Activated CD8-positive, alpha-beta memory T cell treated with anti-CD3 and anti-CD28 coated beads, Interleukin-2, amount 50 U/mL, for 48 hours (primary cell): ENCODE measurements at places on chromosomes 16 and 17.

GRCh38 chr16:54878301-54878700, 52.4 kb upstream of the IRX5 start:
- no peak for DNase-seq

DNA sequence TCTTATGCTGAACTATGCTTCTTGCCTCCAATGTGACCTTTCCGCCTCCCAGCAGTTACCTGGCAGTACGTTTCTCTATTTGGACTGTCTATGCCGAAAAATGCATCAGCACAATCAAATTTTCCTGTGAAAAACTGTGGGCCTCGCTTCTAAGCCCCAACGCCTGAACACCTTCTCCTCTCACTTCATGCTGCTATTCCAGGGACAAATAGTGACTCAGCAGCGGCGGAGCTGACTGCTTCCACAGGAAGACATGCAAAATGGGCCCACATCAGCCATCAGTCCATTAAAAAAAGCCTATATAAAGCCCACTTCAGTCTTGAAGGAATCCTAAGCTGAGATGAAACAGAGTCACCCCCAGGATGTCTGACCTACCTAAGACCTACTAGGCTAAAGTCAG, 10.5 kb upstream of the PIP4K2B start:
- no peak for DNase-seq

- no peak for DNase-seq
These were observed 93.3 kb downstream of the FOXL1 start for GRCh38 chr16:86671486-86672178.

DNA sequence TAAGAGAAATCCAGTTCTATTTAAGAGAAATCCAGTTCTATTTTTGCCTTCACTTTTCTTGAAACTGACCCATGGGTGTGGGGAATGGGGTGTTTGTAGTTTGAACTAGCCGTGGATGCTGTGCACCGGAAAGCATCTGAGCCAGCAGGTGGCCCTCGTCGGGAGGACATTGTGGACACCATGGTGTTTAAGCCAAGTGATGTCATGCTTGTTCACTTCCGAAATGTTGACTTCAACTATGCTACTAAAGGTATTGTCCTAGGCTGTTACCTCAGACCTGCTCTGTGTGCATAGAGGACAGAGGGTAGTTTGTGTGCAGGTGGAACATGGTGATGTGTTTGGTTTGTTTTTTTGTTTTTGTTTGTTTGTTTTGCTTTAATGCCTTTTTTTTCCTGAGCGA, 3.3 kb downstream of the ATXN2L start:
- no peak for DNase-seq

- no peak for DNase-seq
These were observed 23.1 kb downstream of the NTAN1 start for GRCh38 chr16:15032547-15033308.

DNA sequence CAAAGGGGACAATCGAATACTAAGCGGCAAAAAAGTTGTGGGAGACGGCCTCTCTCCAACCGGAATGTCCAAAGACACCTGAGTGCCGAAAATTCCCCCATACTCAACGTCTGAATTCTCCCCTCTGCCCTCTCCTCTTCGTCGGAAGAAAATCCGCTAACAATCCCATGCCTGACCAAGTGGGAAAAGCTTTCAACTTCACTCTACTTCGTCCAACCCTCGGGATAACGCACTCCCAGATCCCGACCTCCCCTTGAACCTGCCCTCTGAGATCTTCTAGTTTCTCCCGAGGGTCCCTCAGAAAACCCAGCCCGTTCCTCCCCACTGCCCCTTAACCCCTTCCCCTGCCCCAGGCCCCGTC, 961 bp downstream of the AMFR start:
- no peak for DNase-seq

GRCh38 chr17:63546308-63547082, 3.8 kb upstream of the DCAF7 start:
- peak; percentile 38 for DNase-seq

DNA sequence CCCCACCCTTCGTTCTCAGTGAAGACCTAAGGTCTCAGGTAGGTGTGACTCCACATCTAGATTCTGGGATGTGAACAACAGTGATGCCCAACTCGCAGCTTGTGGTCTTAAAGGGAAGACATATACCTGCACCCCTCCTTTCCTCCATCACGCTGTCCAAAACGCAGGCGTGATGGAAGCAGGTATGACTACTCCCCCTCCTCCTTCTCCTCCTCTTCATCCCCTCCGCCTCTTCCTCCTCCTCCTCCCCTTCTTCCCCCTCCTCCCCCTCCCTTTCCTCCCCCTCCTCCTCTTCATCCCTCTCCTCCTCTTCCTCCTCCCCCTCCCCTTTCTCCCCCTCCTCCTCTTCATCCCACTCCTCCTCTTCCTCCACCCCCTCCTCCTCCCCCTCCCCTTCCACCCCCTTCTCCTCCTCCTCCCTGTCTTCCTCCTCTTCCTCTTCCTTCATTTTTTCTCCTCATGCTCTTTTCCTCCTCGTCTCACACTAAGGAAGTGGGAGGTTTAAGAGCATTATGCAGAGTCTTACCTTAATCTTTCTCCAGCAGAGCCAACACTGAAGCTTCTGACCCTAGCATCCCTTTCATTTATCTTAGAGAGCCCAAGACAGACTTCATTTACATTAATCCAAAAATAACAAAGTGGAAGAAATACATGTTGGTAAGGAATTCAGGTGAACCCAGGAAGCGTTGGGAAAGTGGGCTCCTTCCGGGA, 352.5 kb downstream of the FOXL1 start:
- DNase-seq, result no peak

- DNase-seq, result no peak
These were observed 38.2 kb downstream of the IL4R start for GRCh38 chr16:27351989-27352388.

DNA sequence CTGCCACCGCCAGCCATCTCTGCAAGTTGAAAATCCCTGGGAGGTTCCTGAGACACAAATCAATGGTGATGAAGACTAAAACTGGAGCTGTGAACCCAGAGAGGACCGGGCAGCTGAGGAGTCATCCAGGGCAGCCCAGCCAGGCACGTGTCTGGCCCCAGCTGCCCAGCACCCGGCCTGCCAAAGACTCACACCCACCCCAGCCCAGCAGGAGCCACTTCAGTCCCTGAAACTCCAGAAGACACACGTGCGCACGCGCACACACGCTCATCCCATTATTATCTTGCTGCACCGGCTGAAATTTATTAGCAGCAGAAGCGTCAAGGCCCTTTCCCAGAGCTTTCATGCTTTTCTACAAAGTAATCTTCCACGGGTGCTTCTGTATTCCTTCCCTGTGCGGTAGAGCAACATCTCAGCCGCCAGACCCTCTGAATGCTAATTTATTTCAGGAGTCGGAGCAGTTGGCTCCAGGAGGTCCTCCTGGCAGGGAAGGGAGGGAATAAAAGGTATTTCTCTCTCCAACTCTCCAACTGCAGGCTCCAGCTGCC, 59.8 kb upstream of the RBFOX3 start:
- no peak for DNase-seq

DNA sequence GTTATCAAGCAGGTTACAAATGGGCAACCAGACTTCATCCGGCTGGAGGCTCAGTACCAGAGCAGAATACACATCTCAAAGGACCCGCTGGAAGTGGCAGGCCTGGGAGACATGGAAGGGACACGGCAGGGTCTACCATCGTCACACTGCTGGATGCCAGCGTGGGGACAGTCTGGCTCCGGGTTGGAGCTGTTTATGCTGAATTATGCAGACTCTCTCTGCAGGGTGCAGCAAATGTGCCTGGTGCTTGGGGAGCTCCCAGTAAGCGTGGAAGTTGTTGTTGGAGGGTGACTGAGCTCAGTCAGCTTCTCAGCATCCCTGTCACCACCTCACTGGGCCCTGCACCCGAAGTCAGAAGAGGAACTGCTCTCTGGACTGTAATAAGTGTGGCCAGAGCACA, 12.2 kb downstream of the WSCD1 start:
- no peak for DNase-seq

DNA sequence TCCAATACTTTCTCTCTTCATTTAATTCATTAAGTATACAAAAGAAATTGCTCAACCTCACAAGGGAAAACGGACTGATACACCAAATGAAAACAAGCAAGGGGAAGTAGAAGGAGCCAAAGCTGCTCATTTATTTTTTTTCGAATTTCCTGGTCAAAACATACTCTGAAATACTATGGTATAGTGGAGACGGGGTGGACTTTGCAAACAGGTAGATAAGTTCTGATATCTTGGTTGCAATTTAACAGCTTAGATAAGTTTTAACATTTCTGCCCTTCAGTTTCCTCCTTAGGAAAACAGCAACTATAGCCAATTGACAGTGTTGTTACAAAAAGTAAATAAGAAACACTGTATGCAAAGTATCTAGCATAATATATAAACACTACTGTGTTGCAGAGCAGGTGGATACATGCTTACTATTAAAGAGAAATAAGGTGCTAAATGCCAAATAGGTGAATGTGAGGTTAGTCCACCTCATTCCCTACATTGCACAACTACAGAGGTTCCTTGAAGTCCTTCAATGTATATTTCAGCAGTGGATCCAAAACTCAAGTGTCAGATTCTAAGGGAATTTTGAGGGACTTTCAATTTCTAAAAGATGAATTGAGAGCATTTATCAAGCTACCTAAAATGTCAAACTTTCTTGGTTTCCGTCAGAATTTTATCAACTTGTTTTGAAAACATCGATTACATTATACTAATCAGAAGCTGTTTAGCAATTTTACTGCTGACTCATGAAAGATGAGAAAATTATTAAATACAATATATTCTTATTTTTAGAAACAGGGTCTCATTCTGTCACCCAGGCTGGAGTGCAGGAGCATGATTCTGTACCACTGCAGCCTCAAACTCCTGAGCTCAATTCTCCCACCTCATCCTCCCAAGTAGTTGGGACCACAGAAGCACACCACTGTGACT, 11.0 kb downstream of the CCDC47 start:
- no peak for DNase-seq

GRCh38 chr17:8941980-8942622, 23.4 kb downstream of the PIK3R5 start:
- peak; percentile 69 for DNase-seq

DNA sequence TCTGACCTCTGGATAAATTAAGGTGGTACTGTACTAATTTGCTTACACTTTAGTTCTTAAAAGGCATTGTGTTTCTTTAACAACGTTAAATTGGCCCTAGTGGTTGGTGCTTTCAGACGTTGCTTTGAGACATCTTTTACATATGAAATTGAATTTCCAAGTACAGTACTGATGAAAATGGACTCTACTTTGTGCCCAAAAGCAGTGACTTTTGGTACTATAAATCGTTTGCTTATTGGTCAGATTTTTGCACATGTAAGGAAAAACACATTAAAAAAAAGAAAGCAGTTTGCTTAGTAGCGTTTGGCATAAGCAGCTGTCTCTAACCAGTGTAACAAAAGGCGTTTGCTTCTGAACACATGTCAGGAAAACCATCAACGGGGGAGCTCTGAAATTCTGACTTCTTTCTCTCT, 139.6 kb downstream of the CDK5R1 start:
- no peak for DNase-seq

GRCh38 chr16:74296104-74296431, 546 bp upstream of the PSMD7 start:
- DNase-seq, result no peak

DNA sequence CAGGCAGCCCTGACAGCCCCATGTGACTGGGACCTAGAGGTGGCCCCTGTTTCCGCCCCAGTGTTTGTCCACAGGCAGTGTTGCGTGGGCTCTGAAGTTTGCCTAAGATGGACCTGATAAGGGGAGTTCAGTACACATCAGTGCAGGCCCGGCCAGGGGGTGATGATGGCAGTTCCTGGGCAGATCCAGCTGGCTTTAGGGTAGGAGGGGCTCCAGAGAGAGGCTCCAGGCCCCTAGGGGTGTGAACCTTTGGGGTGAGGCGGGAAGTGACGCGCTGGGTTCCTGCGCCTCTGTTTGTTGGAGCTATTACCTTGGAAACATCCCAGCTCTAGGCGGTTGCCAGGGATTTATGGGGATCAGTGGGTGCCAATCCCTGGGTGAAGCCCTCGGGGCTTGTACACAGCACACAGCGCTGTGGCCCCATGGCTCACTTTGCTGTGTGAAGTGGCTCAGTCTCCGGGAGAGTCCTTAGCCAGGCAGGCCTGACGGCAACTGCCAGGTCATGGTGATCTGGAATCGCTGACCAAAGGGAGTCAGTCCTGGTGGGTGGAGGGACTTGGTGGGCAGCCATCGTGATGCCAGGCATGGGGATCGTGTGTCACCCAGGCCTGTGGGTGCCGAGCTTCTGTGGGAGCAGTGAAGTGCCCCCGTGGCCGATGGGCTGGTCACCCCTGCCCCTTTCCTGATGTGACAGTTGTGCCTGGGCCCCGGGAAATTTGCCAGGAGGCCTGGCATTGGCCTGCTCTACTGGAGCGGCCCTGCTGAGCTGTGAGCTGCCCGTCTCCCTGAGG, 146.1 kb downstream of the SEC14L1 start:
- DNase-seq, result no peak

GRCh38 chr17:46072998-46073397, 73.9 kb downstream of the STH start:
- no peak for DNase-seq

- DNase-seq, result no peak
These were observed 2.9 kb downstream of the FASN start for GRCh38 chr17:82094931-82095776.

GRCh38 chr17:69500911-69501429, 86.5 kb downstream of the MAP2K6 start:
- DNase-seq, result no peak

DNA sequence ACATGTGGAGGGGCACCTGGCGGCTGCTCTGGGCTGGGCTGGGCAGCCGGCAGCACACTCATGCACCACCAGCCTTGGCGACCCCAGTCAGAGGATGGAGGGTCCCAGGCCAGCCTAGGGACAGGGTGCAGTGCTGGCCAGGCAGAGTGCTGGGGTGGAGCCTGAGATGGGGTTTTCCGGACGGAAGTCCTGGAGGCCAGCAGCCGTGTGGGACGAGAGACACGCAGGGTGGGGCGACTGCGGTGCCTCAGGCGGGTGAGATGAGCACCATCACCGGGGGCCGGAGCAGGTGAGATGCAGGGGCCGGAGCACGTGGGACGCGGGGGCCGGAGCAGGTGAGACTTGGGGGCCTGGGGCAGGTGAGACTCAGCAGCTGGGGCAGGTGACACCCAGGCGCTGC, 55.2 kb downstream of the LMF1 start:
- DNase-seq, result no peak

GRCh38 chr16:15572329-15573001, 70.5 kb downstream of the MARF1 start:
- no peak for DNase-seq

- no peak for DNase-seq
These were observed 19.1 kb upstream of the KIFC3 start for GRCh38 chr16:57821149-57821971.

DNA sequence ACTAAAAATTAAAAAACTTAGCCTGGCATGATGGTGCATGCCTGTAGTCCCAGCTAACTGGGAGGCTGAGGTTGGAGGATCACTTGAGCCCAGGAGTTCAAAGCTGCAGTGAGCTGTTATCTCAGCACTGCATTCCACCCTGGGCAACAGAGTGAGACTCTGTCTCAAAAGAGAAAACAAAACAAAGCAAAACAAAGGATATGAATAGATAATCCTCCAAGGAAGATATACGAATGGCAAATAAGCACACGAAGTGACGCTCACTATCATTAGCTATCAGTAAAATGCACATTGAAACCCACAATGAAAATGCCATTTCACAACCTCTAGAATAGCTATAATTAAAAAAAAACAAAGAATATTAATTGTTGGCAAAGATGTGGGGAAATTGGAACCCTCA, 386.2 kb upstream of the CCL2 start:
- DNase-seq, result no peak

GRCh38 chr16:29862383-29862883, 593 bp downstream of the CDIPT start:
- DNase-seq, result no peak
